Heart right ventricle (tissue), 16 donors: ENCODE measurements at places on chromosomes 5 and 9. TPM values are rescaled to one million over a fixed set of nuclear protein-coding genes. Genes with fewer than 3 reads are reported as not detected.

Gene FOXE1
- total RNA-seq = not detected

- no peak for DNase-seq
Measured at GRCh38 chr9:136835162-136835931, 6.9 kb upstream of the AJM1 start.

- DNase-seq = no peak
Measured at GRCh38 chr5:137587919-137588318, 88.8 kb upstream of the SPOCK1 start.

DNA sequence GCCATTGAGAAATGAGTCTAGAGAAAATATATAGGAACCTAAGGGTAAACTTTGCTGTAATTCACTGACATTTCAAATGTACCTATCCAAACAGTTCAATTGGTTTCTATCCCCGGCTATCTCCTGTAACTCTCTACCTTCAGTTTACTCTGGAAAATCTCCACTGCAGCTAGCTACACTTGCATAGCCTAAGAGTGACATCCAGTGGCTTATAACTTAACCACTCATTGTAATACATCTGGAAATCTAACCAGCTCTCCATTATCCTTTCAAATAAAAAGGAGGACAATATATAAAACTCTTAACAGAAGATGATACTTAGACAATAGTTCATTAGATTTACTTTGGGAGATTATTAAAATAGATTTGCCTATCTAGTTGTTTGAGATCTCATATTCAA lies 35.3 kb upstream of the SPDL1 start:
- no peak for DNase-seq

Gene TERT
- total RNA-seq = not detected

- DNase-seq = no peak
Measured at GRCh38 chr5:95114305-95114704, 170.6 kb downstream of the MCTP1 start.

DNA sequence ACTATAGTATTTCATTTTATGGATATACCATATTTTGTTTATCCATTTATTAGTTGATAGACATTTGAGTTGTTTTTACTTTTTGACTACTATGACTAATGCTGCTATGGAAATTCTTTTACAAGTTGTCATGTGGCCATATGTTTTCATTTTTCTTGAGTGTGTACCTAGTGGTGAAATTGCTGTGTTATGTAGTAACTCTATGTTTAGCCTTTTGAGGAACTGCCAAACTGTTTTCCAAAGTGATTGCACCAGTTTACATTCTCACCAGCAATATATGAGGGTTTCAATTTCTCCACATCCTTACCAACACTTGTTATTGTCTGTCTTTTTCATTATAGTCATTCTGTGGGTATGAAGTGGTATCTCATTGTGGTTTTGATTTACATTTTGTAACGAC lies 75.4 kb downstream of the GRIA1 start:
- DNase-seq = no peak

Gene INSL4
- total RNA-seq = not detected

DNA sequence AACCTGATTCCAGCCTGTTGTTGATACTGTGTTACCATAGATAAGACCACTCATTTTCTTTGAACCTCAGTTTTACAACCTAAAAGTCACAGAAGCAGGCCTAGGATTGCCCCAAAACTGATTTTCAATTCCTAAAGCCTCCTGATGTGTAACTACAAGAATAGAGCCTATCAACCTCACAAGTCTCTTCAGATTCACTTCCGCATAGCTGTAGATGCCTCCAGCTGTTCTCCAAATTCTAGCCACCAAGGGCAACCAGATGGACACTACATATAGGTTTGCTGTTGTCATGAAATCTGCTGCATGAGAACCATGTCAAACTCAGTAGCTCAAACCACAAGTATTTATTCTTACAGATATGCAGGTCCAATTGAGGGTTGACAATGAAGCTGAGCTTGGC lies 143.5 kb downstream of the SPATA31D1 start:
- DNase-seq = no peak

GRCh38 chr5:34008802-34009201 lies 952 bp upstream of the AMACR start:
- DNase-seq = no peak

Gene PCDHB14
- total RNA-seq = 5.9 TPM

- no peak for DNase-seq
Measured at GRCh38 chr5:172940268-172941066, 18.8 kb upstream of the RPL26L1 start.

- DNase-seq = no peak
Measured at GRCh38 chr5:65086234-65086890, 317.6 kb downstream of the CWC27 start.

Gene EHMT1
- 26.7 TPM for total RNA-seq

Gene ORM2
- total RNA-seq = not detected

DNA sequence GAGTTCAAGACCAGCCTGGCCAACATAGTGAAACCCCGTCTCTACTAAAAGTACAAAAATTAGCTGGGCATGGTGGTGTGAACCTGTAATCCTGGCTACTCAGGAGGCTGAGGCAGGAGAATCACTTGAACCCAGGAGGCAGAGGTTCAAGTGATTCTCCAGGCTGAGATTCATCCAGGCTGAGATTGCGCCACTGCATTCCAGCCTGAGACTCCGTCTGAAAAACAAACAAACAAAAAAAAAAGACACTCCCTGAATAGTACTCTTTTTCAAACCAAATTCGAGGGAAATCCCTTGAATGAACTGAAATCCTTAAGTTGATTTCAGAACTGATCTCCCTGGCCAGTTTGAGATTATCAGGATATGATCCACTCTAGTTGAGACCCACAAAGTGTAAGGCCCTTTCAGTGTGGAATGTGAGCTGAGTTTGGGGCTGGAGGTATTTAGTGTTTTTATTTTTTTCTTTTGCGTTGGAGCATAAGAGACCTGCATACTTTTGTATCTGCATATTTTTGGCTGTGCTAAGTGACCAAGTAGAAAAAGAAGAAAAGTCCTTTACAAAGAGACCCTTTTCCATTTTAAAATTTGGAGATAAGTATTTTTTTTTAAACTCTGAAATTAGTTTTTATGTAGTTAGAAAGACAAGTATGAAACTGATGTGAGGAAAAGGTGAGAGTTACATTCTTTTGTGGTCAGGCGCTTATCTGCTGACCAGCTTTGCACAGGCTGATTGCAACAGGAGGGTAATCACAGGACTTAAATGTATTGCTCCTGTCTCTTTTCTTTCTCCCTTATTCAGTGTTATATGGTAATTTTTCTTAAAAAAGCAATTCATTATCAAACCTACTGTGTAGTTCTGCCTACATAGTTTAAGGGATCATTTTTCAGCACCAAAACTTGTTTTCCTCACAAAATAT lies 42.9 kb downstream of the TMEFF1 start:
- no peak for DNase-seq

Gene SGCD
- 101 TPM for total RNA-seq

DNA sequence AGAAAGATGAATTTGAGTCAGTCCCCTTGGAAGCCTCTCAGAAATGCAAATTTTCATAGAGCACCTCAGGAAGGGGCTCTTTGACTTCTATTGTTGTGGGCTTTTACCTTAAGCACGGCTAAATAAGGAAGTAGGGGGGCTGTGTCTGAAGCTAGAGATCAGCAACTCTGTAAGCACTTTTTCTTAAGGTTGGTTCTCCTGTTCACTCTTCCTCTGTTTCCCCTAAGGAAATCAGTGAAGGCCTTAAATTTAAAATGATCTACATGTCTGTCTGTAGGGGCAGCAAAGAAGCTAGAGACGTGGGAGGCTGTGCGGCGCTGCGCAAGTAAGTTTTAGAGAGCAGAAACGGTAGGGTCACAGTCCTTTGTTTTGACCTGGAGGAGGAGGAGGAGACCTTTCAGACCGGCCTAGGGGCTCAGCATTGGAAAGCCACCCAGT lies 1.2 kb upstream of the CDC14B start:
- DNase-seq = no peak

DNA sequence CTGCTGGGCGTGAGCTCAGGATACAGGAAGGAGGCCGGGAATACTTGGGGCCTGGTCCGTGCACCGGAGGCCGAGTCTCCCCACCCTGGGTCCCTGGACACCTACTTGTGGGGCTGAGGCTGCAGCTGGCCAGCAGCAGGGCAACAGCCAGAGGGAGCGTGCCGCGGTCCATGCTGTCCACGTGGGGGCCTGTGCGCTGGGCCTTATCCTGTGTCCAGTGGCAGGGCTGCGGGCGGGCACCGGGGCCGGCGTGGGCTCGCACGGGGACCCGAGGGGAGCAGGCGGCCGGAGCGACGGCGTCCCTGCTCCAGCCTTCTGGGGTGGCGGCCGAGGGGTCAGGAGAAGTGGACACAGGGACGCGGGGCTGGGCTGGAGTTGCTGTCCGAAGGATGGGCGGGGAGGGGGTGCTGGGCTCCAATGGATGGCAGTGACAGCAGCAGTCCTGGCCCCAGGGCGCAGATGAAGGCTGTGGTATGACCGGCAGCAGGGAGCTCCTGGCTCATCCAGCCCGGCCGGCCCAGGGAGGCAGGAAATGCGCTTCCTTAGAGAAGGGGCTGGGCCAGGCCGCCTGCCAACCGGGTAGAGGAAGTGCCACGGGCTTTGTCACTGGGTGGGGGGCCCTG lies at the start of gene ENG:
Gene ENG, minus strand, starts transcription at position 475 of the 623 bp plus-strand sequence. Its CDS starts 303 bp downstream, at position 172.
- peak; percentile 91 for DNase-seq

- DNase-seq = no peak
Measured at GRCh38 chr9:26413611-26414010, 479.0 kb downstream of the CAAP1 start.

GRCh38 chr5:11329679-11330078 lies 568.6 kb upstream of the DAP start:
- no peak for DNase-seq

DNA sequence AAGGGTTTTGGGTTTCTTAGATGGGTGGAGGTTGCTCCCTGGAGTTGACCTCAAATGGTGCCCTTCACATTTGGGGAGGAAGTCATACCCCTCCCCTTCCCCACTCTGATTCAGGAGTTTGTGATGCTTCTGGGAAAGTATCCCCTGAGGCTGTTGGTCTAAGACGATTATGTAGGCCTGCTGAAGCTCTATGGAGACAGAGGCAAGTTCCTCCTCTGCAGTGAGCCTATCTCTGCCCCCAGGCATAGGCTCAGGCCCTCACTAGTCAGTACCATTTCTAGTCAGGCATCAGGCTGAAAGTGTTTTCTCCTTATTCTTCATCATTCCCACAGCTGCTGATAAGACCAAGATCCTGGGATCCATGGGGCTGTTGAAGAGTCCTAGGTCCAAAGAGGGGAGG lies 271.6 kb upstream of the NUDT12 start:
- DNase-seq = no peak
